Activated naive CD8-positive, alpha-beta T cell treated with anti-CD3 and anti-CD28 coated beads for 36 hours (primary cell): ENCODE measurements at places on chromosomes 7 and 10.

GRCh38 chr7:69395061-69395714 is 203.1 kb upstream of the AUTS2 start:
- DNase-seq: no peak

DNA sequence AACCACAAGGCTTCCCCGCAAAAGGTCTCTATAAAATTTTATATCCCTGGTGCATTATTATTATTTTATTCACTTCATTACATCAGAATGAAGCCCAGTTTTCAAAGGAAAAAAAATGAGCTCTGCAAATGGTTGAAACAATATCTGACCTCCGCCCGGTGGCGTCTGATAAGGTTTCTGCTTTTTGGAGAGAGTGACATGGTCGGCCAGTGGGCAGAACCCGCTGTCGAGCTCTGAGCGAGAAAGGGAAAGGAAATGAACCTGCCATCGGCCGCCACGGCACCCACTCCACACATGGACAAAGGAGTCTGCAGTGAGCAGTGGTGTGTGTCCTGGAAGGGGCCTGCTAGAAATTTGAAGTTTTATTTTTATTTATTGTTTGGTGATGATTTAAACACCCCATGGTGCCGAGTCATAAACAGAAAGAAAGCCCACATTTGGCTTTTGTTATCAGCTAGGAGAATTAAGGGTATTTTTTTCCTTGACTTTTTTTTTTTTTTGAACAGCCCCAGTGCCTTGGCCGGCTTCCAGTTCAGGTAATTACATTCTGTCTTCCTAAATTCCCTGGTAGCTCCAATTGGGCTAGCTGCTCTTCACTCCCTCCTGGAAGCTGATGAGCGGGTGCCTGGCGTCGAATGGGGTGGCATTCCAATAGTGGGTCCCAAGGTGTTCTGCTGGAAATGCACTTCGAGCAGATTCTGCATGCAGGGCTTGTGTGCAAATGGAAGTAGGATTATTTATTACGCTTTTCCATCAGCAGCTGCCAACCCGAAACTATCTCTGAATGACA is 149.4 kb upstream of the MKI67 start:
- DNase-seq: no peak

DNA sequence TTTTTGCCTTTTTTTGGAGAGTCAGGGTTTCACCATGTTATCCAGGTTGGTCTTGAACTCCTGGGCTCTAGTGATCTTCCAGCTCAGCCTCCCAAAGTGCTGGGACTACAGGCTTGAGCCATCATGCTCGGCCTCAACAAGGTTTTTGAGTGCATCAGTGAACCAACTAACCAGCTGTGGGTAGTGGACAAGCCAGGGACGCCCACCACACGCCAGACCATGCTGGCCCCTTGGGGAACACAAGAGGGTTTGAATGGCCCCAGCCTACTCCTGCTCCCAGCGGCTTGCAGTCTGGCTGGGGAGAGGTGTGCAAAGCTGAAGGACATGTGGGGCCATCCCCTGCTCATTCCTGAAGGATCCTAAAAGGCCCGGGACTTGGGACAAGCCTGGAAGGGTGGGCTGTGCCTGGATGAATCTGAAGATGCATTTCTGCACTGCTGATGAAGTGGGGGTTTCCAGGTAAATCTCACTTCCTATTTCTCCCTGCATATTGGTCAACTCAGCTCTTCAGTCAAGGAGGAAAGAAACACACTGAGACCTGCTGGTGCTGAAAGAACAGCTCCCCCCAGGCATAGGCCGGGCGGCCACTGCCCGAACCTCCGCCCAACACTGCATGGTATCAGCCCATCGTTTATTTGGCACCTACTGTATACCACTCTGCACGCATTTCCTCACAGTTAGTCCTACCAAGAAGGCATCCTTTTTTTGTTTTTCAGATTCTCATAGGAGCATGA is 6.9 kb downstream of the MMD2 start:
- no peak for DNase-seq

GRCh38 chr7:15684871-15685270 is 1.6 kb downstream of the MEOX2 start:
- no peak for DNase-seq

- no peak for DNase-seq
Measured at GRCh38 chr7:77209479-77210139, 10.0 kb upstream of the FGL2 start.

DNA sequence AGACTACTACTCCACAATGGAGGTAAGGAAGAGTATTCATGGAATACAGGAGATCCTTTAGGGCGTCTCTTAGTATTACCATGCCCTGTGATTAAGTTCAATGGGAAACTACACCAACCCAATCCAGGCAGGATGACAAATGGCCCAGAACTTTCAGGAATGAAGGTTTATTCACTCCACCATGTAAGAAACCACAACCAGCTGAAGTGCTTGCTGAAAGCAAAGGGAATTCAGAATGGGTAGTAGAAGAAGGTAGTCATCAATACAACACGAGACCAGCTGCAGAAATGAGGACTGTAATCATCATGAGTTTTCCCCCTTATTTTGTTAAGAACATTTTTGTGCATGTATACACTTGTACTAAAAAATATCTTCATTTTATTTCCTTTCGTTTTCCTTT is 76.6 kb downstream of the GPR37 start:
- no peak for DNase-seq

DNA sequence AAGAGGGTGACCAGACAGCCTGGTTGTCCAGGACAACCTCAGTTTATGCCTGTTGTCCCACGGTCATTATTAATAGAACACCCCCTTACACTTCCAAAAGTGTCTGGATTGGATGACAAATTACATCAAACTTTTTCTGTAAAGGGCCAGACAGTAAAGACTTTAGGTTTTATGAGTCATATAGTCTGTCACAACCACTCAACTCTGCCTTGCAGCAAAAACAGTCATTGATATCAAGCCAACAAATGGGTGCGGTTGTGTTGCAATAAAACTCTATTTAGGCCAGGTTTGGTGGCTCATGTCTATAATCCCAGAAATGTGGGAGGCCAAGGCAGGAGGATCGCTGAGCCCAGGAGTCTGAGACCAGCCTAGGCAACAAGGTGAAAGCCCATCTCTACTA is 66.7 kb upstream of the ATP6V0A4 start:
- DNase-seq: no peak

DNA sequence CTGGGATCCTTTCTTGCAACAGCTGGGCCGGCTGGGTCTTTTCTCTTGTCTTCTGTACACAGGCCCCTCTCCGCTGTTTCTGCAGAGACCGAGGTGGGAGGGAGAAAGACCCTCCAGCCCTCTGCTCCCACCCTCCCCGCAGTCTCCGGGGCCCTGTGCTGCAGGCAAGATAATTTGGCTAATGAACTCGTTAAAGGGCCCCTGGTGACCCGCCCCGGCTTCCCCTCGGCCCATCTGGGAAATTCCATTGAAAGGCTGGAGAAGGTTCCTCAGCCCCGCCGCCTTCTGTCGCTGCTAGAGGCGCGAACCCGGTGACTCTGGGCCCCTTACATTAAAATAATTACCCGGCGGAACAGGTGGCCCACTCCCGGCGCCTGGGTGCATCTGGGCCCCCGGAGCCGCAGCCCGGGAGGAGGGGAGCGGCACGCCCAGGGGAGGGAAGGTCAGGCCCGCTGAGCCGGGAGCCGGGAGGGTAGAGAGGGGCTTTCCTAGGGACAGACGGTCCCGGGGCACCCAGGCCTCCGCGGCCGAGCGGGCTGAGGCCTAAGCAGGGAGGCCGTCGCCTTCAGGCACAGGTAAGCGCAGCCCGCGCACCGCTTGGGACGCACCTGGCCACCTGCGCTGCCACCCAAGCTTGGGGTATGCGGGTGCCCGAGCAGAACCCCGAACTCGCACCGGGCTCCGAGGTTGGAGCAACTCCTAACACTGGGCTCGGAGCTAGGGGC is 7.3 kb upstream of the MNX1 start:
- no peak for DNase-seq

DNA sequence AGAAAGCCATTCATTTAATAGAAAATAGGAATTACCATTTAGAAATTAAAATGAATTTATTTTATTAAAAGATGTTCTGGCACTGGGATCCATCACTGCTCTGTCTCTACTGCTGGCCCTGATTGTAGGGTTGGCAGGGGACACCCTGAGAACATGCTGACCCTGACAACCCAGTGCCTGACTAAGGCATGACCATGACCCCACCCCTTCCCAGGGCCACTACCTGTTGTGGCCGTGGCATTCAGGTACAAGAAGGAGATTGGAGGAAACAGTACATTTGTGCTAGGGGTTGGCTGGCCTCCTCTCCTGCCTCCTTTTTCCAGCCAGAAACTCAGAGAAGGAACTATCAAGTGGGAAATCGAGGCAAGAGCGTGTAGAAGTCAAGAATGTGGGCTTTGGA is 197.0 kb upstream of the ZMIZ1 start:
- DNase-seq: no peak

DNA sequence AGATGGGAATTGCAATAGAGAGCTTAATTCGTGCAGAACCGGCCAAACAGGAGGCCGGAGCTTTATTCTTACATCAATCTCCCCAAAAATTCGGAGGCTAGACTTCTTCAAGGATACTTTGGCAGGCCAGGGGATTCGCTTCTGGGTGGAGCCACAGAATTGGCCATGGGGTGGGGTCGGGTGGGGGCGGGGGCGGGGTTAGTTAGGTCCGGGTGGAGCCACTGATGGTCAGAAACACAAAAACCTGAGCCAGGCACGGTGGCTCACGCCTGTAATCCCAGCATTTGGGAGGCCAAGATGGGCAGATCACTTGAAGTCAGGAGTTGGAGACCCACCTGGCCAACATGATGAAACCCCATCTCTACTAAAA is 87.5 kb downstream of the SEPTIN14 start:
- DNase-seq: no peak

GRCh38 chr7:5406957-5407945 is 16.4 kb downstream of the TNRC18 start:
- no peak for DNase-seq

GRCh38 chr10:17910125-17910789 is 41.5 kb upstream of the SLC39A12 start:
- no peak for DNase-seq

- no peak for DNase-seq
Measured at GRCh38 chr10:34523017-34523767, 291.9 kb downstream of the PARD3 start.

DNA sequence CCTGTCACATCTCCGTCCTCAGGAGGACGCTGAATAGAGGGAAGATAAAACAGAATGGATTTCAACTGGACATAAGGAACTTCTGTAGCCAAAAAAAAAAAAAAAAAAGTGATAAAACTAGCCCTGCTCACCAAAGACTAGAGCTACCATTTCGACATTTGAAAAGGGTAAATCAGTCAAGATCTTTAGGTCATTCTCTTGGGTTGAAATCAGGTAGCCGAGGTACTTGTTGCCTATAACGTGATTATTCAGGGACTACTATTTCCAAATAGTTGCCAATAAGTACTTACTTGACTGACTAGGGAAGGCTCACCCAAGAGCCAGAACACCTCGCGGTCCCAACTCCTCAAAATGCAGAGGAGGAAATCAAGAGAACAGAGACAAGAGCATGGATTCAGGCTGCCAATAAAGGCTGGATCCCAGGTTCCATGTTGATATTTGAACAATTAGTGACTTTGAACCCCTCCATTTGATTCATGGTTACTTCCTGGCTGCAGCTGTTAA is 2.0 kb downstream of the RHEB start:
- DNase-seq: no peak

DNA sequence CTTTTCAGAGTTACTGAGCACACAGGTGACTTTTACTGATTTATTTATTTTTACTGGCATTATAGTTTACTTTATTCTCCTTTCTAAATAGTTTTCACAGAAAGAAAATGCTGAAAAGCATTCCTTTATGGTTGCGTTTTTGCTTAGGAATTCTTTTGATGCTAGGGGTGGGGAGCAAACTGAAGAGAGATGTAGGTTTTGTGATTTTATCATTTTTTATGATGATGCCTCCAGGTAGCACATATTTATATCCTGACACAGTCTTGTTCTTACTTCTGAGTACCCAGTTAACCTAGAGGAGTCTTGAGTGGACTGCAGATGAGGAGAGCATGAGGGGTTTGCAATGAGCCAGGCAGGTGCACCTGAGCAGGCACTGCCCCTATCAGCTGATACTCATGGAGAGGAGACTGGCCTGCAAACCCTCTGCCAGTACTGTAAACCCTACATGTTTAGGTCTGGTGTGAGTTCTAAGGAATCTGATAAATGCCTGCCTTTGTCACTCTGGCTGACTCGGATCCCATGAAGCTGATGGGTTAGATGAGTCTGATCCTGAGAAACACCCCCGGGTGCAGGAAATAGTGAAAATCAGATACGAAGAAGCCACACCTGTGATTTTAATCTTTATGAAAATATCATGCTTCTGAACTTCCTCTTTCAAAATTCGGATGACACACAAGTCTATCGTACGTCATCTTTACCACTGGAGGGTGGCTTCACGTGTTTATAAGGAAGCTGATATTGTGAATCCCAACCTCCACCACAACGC is 302.9 kb downstream of the WDR37 start:
- no peak for DNase-seq
